Activated CD8-positive, alpha-beta T cell treated with anti-CD3 and anti-CD28 coated beads for 36 hours (primary cell): ENCODE measurements at places on chromosomes 5 and 9. TPM values are rescaled to one million over a fixed set of nuclear protein-coding genes. Genes with fewer than 3 reads are reported as not detected.

DNA sequence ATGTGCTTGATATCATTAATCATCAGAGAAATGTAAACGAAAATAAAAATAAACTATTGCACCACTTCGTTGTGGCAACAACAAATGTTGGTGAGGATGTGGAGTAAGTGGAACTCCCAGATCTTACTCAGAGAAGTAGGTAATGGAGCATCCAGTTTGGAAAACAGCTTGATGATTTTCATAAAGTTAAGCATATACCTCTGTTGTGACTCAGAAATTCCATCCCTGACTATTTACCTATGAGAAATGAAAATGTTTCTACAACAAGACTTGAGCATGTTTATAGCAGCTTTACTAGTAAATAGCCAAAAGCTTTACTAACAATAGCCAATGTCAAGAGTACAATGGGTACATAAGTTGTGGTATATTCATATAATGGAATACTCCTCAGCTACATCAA lies 214.7 kb upstream of the NMUR2 start:
- no peak overlapping the region for H3K4me3 ChIP-seq
- no peak overlapping the region for H3K27ac ChIP-seq
- no peaks in the 10 kb centered on the region for H3K27me3 ChIP-seq
- H3K4me1 ChIP-seq: no peaks in the 10 kb centered on the region
- H3K36me3 ChIP-seq: no peaks in the 10 kb centered on the region

DNA sequence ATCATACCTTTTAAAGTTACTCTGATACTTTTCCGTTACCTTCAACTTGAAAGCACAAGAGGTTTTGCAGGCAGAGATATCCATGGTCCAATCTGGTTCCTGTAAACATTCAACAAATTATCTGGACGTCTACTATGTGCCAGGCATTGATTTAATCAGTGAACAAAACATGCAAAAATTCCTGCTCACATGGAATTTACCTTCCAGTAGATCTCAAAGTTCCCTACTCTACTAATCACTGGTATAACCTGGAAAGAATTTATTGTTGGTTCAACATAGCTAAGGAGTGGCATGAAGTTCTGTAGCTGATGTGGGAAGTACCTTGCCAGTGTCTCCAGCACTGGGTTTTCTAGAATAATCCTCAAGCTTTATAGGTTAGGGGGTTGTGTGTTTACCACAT lies 9.8 kb downstream of the OCLN start:
- H3K36me3 ChIP-seq: no peaks in the 10 kb centered on the region
- H3K27me3 ChIP-seq: peaks cover 8% of the 10 kb centered on the region
- H3K4me3 ChIP-seq: no peak overlapping the region
- no peak for DNase-seq
- no peaks in the 10 kb centered on the region for H3K4me1 ChIP-seq

DNA sequence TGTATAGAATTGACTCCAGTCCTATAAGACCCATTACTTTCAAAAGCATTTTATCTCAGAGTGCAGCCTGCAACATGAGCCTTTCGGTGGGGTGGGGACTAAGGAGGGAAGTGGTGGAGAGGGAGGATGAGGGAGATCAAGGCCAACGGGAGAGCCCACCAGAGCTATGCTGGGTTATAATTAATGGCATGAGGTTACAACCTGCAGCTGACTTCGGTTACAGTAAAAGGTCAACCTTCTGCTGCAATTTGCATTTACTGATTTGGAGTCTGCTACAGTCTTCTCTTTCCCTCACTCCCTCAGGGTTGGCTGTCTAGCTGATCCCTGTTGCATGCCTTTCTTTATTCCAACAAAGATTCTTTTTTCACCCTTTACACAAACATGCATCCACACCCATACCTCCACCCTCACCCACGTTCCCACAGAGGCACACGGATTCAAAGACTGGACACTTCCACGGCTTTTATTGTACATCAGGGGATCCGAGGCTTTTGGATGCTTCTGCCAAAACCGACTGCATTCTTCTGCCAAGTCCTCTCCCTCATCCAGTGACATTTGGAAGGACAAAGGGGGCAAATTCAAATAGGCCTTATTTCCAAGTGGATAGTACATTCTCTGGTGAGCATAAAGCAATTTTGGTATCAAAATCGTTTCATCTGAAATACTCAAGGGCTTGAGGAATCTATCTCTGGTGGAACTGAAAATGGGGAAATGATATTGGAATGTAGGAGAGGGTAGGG lies 381.2 kb downstream of the NFIB start:
- no peak overlapping the region for H3K4me3 ChIP-seq
- no peaks in the 10 kb centered on the region for H3K27me3 ChIP-seq
- H3K27ac ChIP-seq: no peak overlapping the region
- DNase-seq: no peak
- no peaks in the 10 kb centered on the region for H3K4me1 ChIP-seq

GRCh38 chr9:76984486-76984885 lies 35.0 kb upstream of the FOXB2 start:
- no peaks in the 10 kb centered on the region for H3K4me1 ChIP-seq
- no peaks in the 10 kb centered on the region for H3K36me3 ChIP-seq
- no peak overlapping the region for H3K27ac ChIP-seq

DNA sequence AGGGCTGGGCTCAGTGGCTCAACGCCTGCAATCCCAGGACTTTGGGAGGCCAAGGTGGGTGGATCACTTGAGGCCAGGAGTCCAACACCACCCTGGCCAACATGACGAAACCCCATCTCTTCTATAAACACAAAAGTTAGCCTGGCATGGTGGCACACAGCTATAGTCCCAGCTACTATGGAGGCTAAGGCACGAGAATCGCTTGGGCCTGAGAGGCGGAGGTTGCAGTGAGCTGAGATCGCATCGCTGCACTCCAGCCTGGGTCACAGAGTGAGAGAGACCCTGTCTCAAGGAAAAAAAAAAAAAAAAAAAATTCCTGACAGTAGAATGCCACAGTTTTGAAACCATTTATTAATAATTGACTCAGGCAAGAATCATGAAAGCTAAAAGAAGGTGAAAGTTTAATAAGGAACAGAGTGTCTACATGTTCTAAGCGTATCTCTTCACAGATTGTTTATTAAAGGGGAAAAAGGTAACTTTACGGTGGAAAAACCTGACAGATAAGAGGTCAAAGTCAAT lies 5.7 kb upstream of the PTGR1 start:
- no peak for DNase-seq
- no peak overlapping the region for H3K27ac ChIP-seq
- peaks cover 20% of the 10 kb centered on the region for H3K27me3 ChIP-seq
- no peak overlapping the region for H3K4me3 ChIP-seq
- no peaks in the 10 kb centered on the region for H3K36me3 ChIP-seq

GRCh38 chr9:21804331-21804730 lies 1.9 kb downstream of the MTAP start:
- H3K36me3 ChIP-seq: peaks cover 30% of the 10 kb centered on the region
- peak overlapping the region; percentile 99 for H3K27ac ChIP-seq
- peaks cover 50% of the 10 kb centered on the region for H3K4me1 ChIP-seq
- H3K4me3 ChIP-seq: peak overlapping the region; percentile 99
- DNase-seq: no peak

DNA sequence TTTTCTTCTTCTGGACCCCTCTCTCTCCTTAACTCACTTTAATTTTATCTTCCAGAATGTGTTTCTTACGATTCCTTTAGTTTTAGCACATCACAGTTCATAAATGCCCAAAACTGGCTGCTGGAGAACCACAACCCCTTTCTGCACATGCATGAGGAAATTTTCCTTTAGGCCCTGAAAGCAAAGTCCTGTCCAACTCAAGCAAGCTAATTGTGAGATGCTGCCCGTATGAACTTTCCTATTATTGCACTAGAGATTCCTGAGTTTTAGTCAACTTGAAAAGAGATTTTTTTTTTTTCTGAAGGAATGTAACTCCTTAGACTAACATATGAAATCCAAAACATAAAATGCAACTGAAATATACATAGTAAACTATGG lies 52.1 kb upstream of the DAB2 start:
- H3K36me3 ChIP-seq: no peaks in the 10 kb centered on the region
- no peaks in the 10 kb centered on the region for H3K4me1 ChIP-seq
- H3K27me3 ChIP-seq: peaks cover 4% of the 10 kb centered on the region
- no peak for DNase-seq
- no peak overlapping the region for H3K27ac ChIP-seq

DNA sequence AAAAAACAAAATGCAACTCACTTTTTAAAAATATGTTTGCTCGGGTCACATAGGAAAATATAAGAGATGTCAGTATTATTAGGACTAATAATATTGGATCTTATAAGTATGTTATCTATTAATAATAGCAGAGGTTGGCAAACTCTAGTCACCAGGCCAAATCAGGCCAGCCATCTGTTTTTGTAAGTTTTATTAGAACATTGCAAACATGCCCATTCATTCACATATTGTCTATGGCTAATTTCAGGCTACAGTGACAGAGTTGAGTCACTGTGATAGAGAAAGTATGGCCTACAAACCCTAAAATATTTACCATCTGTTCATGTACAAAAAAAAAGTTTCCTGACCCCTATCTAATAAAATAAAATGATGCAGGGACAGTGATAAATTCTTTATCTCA lies 97.7 kb upstream of the CDH6 start:
- H3K27ac ChIP-seq: no peak overlapping the region
- H3K36me3 ChIP-seq: no peaks in the 10 kb centered on the region
- H3K4me3 ChIP-seq: no peak overlapping the region
- no peak for DNase-seq
- no peaks in the 10 kb centered on the region for H3K27me3 ChIP-seq
- H3K4me1 ChIP-seq: no peaks in the 10 kb centered on the region

The DMRTA1 gene
- total RNA-seq: not detected

The PCDHA11 gene
- total RNA-seq: not detected

The SLC23A1 gene
- 0.63 TPM for total RNA-seq

The SLC35D2 gene
- total RNA-seq: 2.2 TPM

The C9orf153 gene
- total RNA-seq: 0.16 TPM

The TMEM141 gene
- total RNA-seq: 51.1 TPM

The LOX gene
- not detected for total RNA-seq
